ENCODE measurements at places on chromosomes 3 and 15.

- no peak for DNase-seq
These were observed 3.7 kb downstream of the SLC6A20 start for GRCh38 chr3:45792516-45793172.

GRCh38 chr3:188279502-188280335 is 125.8 kb downstream of the LPP start:
- DNase-seq = no peak

- DNase-seq = no peak
These were observed 8.4 kb upstream of the GSK3B start for GRCh38 chr3:120102674-120103073.

GRCh38 chr3:60076331-60076730 is 1026.5 kb upstream of the CFAP20DC start:
- no peak for DNase-seq

DNA sequence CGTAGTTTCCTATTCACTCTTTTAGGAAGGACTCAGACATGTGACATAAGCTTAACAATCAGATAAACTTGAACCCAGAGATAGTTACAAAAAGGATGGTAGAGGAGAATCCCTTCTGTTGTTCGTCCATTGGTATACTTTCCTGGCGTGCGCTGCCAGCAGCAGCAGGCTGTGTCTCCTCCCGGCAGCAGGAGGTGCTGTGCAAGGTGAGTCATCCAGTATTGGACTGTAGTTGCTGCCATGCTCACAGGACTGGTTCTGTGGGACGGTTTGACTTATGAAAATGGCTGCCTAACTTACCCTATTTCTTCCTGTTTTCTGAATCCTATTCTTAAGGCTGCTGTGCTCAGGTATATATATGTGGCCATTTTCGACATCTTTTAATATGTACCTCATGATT is 253.4 kb upstream of the LRRC3B start:
- no peak for DNase-seq

- no peak for DNase-seq
These were observed 65.4 kb downstream of the IQCH start for GRCh38 chr15:67319961-67320360.

- no peak for DNase-seq
These were observed 311.4 kb downstream of the TBC1D5 start for GRCh38 chr3:17431004-17431403.

DNA sequence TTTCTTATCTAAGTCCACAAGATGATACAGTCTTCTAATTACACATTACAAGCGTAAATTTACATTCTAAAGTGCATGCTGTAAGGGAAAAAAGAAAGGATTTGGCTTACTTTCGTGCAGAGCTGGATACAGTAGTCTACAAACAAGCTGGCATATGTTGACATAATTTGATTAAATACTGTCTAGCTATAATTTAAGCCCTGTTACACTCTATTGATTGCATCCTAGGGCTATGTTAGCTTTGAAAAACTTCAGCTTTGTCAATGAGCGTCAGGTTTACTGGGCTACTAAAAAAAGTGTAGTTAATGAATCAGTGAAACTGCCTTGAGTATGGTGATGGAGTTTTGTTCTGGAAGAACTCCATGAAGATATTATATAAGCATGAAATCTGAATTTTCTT is 24.5 kb upstream of the PLCL2 start:
- no peak for DNase-seq

- DNase-seq = no peak
These were observed 144.3 kb upstream of the PFN2 start for GRCh38 chr3:150114873-150115540.

- no peak for DNase-seq
These were observed 1.9 kb downstream of the GATA2 start for GRCh38 chr3:128490915-128491690.

GRCh38 chr3:65348398-65348995 is 660.7 kb upstream of the ADAMTS9 start:
- no peak for DNase-seq

DNA sequence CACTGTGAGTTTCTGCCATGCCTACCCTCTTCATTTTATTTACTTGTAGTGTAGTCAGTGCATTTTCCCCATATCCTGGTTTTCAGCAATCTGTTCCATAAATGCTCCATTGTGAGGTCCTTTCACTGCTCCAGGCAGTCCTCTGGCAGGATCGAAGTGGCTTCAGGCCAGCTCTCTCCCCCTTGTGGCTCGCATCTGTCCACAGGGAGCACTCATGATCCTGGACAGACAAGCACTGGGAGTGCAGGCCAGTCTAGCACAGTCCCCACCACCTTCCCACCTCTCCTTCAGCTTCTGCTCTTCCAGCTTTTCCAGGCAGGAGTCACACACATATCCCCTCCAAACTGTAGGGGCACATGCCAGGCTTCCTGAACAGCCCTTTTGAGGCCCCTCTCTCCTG is 173.6 kb downstream of the PPM1L start:
- no peak for DNase-seq

DNA sequence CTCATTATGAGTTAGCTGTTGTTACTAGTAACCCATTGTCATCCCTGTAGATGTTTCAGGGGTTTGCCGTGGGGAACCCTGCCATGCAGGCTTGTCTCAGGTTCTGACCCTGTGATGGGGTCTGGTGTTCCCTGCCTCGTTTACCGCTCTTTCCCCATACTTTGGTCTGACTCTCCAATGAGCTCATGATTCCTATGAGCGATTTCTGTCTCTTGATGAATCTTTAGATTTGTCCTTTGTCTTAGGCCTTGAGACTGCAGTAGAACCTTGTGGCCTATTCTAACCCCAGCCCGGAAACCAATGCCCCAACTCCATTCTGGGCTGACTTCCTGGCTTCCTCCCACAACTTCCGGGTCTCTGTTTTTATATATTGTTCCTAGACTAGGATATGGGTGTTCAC is 11.3 kb upstream of the IQGAP1 start:
- peak; percentile 56 for DNase-seq

DNA sequence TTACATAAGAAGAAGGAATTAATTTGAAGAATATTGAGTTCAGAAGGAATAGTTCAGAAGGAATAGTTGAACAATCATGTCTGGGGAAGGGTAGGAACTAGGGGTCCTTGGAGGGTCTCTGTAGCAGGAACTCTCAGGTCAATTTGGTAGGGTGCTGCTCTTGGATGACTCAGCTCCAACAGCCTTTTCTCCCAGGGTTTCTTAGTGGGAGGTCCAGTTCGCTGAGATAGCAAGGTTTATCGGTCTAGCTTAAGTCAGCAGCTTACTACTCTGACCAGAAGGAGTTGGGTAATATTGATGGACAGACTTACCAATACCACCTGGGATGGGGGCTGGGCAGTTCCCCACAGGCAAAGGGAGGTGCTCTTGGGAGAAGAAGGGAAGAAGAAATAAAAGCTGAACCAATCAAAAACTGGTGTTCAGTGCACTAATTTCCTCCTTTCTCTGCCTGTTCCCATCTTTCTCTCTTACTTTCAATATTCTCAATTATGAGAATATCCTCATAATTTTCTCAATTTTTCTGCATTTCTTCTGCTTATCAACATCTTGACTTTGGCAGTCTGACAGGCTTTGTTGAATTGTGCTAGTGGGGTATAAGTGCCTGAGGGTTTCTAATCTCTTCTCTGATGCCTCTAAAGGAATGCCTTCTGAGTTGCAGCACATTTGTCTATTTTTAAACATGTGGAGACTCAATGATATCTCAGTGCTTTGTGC is 14.4 kb upstream of the MITF start:
- no peak for DNase-seq

- DNase-seq = no peak
These were observed 124.2 kb upstream of the AADACL2 start for GRCh38 chr3:151609491-151609890.

DNA sequence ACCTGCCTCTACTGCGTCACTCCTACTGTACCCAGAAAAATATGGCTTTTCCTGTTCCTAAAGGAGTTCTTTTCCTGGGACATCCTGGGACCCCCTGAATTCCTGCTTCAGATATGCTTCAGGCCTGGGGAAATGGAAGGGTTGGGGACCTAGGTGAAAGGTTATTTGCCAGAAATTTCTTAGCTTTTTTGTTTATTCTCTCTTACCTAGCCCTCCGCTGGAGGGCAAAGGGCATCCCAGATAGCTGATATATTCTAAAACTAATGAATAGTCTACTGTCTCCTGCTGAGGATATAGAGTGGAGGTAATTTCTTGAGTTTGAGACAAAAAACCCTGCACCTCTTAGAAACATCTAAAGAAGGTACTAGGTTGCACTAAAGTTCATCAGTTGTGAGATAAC is 3.6 kb upstream of the ZNF148 start:
- no peak for DNase-seq

DNA sequence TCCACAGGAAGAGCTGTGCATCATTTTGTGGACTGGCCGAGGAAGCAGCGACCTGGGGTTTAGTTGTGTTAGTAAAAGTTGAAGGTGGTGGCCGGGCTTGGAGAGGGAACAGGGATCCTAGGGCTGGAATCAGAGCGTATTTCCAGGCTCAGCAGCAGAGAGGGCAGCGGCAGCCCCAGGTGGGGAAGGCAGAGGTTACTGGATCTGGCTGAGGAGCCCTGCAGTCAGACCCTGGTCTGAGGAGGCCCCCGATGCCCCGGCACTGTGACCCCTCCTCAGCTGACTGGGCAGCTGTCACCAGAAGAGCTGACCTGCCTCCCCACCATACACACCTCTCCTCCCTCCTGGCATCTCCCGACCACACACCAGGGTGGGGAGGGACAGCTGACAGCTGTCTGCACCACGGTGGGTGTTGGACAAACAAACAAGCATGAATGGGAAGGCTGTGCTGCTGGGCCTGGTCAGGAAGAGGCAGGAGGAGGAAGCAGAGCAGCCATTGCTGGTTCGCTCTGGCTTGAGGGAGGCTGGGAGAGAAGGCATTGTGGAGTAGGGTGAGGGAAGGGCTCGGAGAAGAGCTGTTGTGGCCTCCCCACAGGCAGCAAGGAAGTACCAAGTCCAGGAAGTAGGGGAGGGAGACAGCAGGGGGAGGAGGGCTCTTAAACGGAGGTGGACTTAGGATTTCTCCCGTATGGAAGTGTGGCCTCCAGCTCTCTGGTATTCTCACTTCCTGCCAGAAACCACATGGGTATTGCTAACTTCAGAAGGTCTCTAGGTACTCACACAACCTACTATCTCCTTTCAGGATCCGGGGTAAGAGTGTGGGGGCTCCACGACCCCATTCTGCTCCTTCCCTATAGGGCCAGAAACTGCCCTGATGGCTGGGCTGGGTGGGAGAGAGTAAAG is 49.5 kb upstream of the HACD2 start:
- DNase-seq = no peak

DNA sequence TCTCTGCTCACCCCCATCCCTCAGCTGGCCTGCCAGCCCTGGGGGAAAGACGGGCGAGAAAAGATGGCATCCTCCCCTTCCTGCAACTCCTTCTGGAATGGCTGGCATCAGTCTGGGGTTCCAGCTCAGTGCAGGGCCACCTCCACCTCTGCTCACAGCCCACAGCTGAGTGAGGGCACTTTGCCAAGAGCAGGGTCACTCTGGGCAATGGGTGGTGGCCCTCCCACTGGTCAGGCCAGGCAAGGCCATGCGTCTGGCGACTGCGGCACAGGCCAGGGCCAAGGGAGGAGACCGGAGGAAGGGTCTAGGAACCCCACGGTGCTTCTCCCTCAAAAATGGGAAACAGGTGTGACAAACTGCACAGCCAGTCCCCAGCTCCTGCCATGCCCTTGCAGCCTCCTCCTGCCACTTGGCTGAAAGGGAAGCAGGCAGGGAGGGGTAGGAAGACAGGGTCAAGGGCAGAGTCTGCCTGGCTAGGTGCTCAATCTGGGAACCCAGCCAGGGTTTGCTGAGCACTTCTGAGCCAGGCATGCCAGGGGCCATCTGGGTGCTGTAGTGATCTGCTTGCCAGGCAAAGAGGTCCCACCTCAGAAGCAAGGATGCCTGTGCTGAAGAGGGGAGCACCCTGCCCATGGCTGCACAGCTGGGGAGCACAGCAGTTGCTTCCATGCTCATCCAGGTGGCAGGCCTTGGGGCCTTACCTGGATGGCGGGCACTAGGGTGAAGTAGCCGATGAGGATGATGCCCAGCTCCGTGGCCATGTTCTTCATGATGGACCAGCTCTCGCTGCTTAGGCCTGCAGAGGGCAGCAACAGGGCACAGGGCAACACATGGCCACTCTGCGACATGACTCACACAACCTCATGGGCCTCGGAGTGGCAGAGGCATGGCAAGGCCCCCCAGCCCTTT is 41.2 kb downstream of the PTPN23 start:
- DNase-seq = no peak

DNA sequence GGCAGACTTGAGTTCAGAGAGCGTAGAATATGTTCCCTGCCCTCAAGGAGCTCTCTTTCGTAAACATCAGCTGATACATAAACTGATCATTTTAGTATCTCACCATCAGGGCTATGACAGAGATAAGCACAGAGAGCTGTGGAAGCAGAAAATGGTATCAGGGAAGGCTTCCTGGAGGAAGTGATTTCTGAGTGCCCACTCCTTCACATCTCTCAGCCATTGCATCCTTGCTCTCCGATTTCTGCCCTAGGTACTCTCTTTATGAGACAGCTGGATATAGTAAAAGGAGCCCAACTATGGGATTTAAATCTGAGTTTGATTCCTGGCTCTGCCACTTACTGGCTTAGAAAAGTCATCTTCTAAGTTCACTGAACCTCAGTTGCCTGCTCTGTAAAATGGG is 9.1 kb upstream of the AP2M1 start:
- DNase-seq = no peak

DNA sequence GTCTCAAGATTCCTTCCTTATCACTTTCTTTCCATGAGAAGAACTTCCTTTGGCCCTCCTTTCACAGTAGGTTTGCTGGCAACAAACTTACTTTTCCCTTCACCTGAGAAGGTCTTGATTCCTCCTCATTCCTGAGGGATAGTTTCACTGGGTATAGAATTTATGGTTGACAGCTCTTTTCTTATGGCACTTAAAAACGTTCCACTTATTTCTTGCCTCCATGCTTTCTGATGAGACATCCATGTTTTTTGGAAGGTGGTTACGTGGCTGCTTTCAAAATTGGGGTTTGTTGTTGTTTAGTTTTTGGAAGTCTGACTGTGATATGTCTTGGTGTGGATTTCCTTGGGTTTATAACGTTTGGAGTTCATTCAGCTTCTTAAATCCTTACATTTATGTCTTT is 8.2 kb upstream of the PLXNA1 start:
- no peak for DNase-seq

DNA sequence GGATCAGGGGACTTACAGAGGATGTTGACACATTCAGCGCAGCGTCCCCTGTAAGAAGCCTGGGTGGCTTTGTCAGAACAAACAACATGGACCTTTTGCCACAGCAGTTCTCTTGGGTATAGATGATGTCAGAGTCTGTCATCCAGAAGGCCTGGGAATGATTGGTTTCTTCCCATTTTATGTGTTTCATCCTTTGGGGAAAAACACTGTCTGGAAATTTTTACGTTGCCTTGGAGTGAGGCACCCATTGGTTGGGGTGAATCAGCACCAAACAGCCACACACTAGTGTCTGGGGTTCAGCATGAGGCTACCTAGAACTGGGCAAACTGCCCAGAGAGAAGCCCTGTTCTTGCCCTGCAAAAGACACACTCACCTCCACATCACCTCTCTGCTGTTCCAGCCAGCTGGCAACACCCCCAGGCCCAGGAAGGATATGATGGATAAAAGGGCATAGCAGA is 123.0 kb downstream of the FAM43A start:
- no peak for DNase-seq

GRCh38 chr3:157327018-157327417 is 109.6 kb upstream of the PTX3 start:
- no peak for DNase-seq
